NCI-H1105 (cell line): ENCODE measurements at places on chromosomes 13 and 19.

- DNase-seq: peak; percentile 7
Measured at GRCh38 chr19:16417660-16418596, 53.8 kb downstream of the EPS15L1 start.

DNA sequence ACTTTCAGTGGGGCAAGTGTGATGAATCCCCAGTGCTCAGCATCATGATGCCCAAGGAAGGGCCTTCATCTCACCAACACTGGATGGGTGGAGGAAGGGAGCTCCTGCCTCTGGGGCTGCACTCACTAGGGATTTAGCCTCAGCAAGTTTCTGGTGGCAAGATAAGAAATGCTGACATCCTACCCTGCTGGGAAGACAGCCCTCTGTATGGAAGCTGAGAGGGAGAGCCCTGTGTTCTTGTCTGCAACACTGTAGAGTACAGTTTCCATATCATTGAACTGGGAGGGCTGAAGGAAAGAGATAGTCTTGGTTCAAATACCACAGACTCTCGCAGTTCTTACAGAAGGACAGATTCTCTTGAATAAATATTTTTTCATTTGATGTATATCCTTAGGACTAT, 7.3 kb upstream of the ZNF460 start:
- DNase-seq: no peak

DNA sequence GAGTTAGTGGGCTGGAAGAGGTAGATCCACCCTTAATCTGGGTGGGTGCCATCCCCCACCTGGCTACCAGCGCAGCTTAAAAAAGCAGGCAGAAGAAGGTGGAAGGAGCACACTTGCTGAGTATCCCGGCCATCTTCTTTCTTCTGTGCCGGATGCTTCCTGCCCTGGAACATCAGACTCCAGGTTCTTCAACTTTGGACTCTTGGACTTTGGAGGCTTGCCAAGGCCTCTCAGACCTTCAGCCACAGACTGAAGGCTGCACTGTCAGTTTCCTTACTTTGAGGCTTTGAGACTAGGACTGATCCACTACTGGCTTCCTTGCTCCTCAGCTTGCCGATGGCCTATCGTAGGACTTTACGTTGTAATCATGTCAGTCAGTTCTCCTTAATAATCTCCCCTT, 127.6 kb upstream of the GPC6 start:
- no peak for DNase-seq

- DNase-seq: no peak
Measured at GRCh38 chr13:52744842-52745375, 5.3 kb upstream of the CNMD start.

- no peak for DNase-seq
Measured at GRCh38 chr13:89920461-89920860, 1427.0 kb upstream of the MIR17HG start.

DNA sequence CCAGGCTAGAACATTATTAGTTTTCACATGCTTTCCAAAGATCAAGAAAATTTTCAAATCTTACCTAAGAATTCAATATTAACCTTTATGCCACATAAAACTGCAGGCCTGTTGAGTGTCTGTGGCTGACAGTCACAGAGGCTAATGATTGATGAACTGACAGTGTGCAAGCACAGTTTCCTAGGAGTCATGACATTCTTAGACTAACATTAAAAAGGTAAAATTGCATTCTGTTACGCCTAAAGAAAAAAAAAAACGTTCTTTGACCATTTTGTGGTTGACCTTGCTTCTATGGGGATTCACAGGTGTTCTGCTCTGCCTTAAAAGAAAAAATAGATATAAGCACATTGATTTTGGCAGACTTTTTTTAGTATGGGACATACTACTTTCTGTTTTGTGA, 1776.2 kb downstream of the PCDH9 start:
- no peak for DNase-seq
